ENCODE measurements at places on chromosomes 16 and 17. TPM values are rescaled to one million over a fixed set of nuclear protein-coding genes. Genes with fewer than 3 reads are reported as not detected.

The TP53TG3F gene
- total RNA-seq: not detected

The ZG16 gene
- not detected for total RNA-seq

The CSH2 gene
- not detected for total RNA-seq

The HSD17B1 gene
- 5.7 TPM for total RNA-seq

The TGFB1I1 gene
- 16.9 TPM for total RNA-seq

The FOXO3B gene
- total RNA-seq: 5.9 TPM

The PIRT gene
- not detected for total RNA-seq

The NIP7 gene
- total RNA-seq: 24.7 TPM
